ENCODE measurements at places on chromosomes 1 and 21.

DNA sequence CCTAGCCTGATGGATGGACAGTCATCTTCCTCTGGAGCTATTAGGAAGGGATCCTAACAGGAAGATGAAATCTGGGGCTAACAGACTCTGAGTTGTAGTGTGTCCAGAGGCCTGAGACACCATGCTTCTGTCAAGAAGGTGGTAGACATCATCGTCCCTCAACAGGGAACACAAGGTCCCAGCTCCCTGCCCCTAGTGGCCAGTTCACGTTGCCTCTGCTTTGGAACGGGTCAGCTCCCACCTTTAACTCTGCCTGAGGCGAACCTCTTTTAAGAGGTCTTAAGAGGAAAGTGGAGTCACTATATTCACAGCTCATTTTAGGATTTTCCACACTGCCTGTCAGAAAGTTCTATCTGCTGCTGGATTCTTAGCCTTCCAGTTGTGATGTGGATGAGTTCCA lies 28.3 kb downstream of the LRRC71 start:
- no peak for DNase-seq

DNA sequence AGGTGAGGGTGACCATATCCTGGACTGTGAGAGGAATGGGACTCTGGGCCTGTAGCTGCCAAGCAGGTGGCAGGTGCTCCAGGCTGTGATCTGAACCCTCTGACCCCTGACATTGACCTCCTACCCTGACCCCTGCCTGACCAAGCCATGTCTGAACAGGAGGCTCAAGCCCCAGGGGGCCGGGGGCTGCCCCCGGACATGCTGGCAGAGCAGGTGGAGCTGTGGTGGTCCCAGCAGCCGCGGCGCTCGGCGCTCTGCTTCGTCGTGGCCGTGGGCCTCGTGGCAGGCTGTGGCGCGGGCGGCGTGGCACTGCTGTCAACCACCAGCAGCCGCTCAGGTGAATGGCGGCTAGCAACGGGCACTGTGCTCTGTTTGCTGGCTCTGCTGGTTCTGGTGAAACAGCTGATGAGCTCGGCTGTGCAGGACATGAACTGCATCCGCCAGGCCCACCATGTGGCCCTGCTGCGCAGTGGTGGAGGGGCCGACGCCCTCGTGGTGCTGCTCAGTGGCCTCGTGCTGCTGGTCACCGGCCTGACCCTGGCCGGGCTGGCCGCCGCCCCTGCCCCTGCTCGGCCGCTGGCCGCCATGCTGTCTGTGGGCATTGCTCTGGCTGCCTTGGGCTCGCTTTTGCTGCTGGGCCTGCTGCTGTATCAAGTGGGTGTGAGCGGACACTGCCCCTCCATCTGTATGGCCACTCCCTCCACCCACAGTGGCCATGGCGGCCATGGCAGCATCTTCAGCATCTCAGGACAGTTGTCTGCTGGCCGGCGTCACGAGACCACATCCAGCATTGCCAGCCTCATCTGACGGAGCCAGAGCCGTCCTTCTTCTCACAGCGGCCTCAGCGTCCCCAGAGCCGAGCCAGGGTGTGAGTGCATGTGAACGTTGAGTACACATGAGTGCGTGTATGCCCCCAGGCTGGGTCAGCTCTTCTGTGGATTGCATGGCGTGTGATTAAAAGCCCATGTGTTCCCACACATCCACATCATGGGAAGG lies 3.1 kb downstream of the TMEM125 start:
- no peak for DNase-seq

- DNase-seq, result no peak
These were observed 4.0 kb upstream of the SAMSN1 start for GRCh38 chr21:14550135-14550534.

GRCh38 chr1:66809736-66810326 lies 8.8 kb upstream of the INSL5 start:
- DNase-seq, result no peak

DNA sequence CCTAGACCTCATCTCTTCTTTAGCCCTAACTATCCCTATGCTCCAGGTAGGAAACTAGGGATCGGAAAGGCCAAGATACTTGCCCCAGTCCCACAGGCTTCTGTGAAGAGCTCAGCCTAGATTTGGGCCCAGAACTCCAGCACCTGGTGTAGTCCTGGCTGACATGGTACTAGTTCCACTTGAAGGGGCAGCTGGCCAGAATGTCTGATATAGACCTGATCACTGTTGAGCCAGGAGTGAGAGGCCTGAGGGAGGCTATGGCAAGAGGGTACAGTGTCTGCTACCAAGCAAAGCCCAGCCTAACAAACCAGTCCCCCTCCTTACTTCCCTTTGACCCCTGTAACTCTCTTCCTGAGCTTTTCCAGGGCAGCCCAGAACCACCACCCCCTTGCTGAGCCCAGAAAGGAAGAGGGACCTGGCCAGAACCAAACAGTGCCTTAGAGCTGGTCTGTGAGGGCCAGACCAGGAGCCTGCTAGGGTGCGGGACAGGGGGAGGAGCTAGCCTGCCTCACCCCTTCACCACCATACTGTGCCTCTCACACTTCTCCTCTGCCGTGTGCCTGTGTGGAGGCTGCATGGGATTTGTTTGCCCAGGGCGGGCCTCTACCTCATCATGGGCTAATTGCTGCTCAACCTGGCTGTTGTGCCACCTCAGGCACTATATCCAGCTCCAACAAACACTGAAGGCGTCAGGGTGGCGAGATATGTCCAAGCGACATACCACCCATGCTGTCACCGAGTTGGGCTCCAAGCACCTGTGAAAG lies 10.9 kb downstream of the POMGNT1 start:
- no peak for DNase-seq
